ENCODE measurements at places on chromosomes 11 and 22. TPM values are rescaled to one million over a fixed set of nuclear protein-coding genes. Genes with fewer than 3 reads are reported as not detected.

GRCh38 chr22:33722816-33723215 is 197.5 kb downstream of the LARGE1 start:
- no peak for DNase-seq

DNA sequence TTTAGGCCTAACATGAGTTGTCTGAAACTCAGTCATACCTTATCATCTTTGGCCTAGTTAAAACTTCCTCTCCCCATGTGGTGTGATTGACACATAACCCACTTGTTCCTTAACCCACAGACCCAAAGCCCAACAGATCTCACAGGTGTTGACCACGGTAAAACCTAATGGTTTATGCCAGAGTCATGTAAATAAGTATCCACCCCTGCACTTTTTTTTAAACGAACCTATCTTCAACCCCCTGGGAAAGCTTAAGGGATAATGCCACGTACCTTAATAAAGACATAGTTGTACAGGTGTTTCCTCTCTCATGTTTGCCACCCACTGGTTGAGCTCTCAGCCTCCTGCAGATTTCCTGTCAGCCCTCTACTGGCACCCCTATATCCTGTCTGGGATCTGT is 709.3 kb upstream of the CCDC179 start:
- no peak for DNase-seq

PRR5L gene
- total RNA-seq: 10.1 TPM

DEPDC7 gene
- total RNA-seq: 6.9 TPM

DEFB131B gene
- not detected for total RNA-seq

- DNase-seq: no peak
These were observed 92.0 kb downstream of the LARGE1 start for GRCh38 chr22:33828302-33828701.

DNA sequence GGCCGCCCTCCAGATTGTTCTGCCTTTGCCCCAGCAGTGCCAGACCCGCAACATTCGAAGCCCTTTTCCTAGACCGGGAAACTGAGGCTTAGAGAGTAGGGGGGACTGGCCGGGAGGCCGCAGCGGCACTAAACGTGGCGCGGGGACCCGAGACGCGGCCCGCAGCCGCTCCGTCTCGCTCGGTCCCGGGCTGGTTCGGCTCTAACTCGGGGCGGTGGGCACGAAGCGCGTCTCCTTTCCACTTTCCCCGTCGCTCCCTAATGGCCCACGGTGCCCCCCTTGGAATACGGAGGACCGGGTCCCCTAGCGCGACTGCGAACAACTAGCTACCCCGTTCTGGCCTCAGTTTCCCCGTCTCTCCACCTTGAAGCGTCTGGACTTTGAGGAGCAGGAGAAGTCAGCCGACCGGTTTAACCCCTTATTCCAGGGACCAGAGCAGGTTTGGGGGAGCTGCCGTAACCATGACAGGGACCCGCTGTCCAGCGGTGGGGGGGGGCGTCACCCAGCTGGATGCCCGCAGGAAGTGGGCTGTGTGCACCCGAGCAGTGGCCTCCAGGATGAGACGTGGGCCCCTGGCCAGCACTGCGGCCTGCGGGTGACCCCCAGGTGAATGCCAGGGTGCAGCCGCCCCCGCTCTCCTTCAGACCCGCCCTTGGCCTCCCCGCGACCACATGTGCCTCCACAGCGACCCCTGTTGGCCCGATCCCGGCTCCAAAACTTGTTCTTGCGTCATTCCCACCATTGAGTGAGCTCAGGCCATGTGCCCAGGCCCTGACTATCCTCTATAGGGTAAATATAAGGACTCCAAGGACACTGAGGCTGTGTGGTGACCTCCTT is 1.1 kb downstream of the CDC42EP1 start:
- DNase-seq: peak; percentile 96

TEX54 gene
- total RNA-seq: not detected

- no peak for DNase-seq
These were observed 6.2 kb upstream of the RAB1B start for GRCh38 chr11:66262191-66262590.

GRCh38 chr11:7251836-7252682 is at the start of gene SYT9:
Gene SYT9, plus strand, starts transcription at chr11:7251904. Its CDS starts 283 bp downstream, at chr11:7252187.
- DNase-seq: no peak

DNA sequence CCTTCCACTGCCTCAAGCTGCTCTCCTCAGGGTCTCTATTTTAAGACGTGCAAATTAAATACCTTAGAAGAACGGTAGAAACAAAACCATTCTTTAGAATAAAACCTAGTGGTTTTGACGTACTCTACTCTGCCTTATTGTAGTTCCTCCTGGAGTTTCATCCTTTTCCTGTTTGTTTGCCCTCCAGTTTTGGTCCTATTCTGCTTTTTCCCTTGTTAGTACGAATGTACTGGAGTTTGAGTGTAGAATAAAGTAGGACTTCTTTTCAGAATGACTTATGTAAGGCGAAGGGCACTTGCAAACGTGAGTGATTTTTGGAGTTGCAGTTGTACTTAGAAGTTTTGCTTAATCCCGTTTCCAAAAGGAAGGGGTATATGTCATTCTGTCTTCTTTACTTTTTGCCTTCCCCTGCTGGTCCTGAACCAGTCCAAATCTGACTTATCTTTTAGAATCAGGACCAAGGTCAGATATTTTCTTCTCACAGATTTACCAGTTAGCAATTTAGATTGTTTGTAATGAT is 1.4 kb downstream of the SIK2 start:
- DNase-seq: no peak

DNA sequence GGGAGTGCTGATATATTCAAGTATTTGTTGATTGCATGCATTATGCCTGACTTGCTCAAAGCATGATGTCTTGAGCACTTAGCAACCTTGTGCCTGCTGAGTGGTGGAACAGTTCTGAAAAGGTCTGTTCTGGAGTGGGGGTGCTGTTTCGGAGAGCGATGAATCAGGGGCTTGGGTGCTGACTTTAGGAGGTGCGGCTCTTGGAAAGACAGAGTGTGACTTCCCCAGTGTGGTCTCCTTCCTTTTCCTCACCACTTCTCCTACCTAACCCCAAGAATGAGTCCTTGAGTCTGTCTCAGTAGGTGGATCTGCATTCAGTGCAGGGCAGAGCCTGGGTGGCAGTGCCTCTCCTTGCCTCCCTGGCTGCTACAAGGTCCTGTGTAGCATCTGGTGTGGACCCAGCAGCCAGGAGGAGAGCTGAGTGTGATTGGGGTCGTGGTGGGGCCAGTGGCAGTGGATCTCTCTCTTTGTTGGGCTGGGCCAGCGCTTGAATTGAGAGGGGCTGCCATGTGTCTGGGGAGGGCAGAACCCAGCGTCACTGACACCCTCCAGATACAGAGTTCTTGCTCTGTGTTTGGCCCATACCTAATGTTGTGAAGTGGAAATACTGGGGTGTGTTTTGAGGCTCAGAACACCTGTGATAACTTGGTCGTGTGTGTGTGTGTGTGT is 35.9 kb downstream of the ST3GAL4 start:
- DNase-seq: peak; percentile 7

GRCh38 chr11:19633276-19633675 is 79.4 kb upstream of the NAV2 start:
- DNase-seq: peak; percentile 34

GRCh38 chr11:1882265-1883238 is 9.1 kb downstream of the PRR33 start:
- DNase-seq: peak; percentile 70

MOV10L1 gene
- total RNA-seq: 1.0 TPM

Measured in tibial nerve (tissue), 4 donors.